ENCODE measurements at places on chromosomes 16 and 17.
A peak's percentile ranks its signal among the peaks of the same experiment; 100 is the strongest.

DNA sequence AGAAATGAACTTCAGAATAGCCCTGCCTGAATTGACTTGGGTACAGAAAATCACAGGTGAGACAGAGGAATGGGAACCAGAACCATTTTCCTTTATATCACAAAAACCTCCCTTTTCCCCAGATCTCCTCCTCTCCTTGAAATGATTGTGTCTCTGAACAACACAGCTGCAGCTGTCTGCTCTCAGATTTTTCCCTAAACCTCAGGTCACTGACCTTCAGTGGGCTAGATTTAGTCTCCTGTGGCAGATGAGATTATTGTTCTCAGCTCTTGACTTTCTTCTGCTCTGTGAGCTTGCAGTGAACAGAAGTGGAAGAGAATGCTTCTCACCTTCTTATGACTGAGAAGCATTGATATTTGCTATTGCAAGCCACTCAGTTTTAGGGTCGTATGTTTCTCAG is 92.3 kb upstream of the FAM20A start:
- no peak for DNase-seq

- DNase-seq: peak; percentile 24
These were observed 40.7 kb upstream of the ANKFY1 start for GRCh38 chr17:4304417-4305027.

DNA sequence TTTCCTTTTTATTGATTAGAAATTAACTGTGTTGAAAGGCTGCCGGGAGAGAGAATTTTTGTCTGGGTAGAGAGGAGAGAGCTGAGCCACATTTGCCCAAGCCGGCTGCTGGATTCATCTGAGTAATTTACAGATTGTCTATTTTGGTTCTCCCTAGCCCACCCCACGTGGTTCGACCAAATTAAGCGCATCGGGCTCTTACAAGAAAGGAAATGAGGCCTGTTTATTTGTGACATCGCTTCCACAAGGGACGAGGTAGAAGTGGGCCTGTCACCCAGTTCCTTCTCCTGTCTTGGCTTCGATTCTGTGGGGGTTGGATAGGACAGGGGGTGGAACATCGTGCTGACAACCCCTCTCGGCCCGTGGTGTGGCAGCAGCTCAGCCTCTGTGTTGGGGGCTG is 42.9 kb downstream of the SYT17 start:
- DNase-seq: no peak

GRCh38 chr16:11390573-11391495 is 45.6 kb downstream of the RMI2 start:
- no peak for DNase-seq

DNA sequence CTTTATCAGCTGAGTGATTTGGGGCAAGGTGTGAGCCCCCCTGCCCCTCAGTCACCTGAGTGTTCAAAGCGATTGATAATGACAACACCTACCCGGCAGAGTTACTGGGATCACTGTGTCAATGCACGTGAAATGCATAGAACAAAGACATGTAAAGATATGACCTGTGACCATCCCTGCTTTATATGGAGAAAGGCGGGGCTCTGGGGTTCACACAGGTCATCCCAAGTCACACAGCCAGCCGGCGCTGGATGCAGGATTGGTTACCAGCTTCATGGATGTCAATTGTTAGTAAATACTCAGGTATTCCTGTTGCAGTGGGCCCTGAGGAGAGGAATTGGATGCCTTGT is 64.4 kb downstream of the CRISPLD2 start:
- no peak for DNase-seq

- no peak for DNase-seq
These were observed 30.3 kb upstream of the LRRC37A start for GRCh38 chr17:46264456-46265198.

GRCh38 chr16:8173111-8173644 is 417.1 kb downstream of the TMEM114 start:
- peak; percentile 12 for DNase-seq

DNA sequence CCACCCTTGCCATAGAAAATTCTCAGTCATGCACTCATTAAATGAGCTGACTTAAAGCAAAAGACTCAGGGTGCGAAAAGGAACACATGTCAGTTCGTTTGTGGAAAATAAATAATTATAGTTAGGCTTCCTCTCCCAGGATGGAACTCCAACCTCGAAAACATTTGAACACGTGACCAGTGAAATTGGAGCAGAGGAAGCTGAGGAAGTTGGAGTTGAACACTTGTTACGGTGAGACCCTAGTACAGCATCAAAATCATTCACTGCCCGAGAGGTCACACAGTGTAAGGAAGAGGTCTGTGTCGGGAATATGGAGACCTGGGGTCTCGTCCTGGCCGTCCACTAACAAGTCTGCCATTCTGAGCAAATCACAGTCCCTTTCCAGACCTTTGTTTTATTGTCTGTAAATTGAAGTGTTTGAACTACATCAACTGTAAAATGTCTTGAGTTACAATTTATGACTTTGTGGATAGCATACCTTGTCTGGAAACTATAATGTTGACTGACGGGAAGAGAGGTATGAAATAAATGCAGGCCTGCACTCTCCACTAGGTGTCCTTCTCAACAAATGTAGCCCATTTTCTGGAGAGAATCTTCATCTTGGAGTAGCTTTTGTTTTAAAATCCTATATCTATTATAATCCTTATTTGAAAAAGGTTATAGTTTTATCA is 7.7 kb downstream of the PSMD7 start:
- no peak for DNase-seq

DNA sequence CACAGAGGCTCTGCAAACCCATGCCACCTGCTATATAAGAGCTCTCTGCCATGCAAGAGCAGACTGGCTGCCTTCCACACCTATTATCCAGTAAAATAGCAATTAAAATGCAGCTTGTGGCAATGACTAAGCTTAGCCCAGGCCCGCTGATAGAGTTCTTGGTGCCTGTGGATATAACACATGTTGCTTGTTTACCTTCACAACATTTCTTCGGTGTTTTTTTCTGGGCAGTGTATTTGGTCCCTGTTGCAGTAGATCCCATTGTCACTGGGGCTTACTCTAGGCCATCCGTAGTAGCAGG is 63.5 kb downstream of the SPECC1 start:
- no peak for DNase-seq

GRCh38 chr16:14198572-14198971 is 127.5 kb downstream of the MRTFB start:
- no peak for DNase-seq

DNA sequence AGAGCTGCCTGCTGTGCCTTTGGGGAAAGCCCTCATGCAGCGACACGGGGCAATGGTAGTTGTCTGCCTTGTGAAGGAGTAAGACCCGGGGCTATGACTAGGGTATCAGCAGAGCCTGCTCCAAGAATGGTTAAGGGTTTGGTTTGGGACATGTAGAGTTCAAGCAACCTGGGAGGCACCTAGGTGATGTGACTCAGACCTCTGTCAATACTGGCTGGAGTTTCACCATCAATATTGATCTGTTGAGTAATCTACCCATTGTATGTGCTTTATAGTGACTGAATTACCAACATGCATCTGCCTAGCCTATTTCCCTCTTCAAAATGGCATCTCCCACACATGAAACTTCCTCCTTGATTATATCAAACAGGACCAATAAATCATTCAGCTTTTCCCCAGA is 398.4 kb upstream of the HSBP1 start:
- no peak for DNase-seq

- DNase-seq: no peak
These were observed 29.1 kb downstream of the ENDOV start for GRCh38 chr17:80443916-80444643.

DNA sequence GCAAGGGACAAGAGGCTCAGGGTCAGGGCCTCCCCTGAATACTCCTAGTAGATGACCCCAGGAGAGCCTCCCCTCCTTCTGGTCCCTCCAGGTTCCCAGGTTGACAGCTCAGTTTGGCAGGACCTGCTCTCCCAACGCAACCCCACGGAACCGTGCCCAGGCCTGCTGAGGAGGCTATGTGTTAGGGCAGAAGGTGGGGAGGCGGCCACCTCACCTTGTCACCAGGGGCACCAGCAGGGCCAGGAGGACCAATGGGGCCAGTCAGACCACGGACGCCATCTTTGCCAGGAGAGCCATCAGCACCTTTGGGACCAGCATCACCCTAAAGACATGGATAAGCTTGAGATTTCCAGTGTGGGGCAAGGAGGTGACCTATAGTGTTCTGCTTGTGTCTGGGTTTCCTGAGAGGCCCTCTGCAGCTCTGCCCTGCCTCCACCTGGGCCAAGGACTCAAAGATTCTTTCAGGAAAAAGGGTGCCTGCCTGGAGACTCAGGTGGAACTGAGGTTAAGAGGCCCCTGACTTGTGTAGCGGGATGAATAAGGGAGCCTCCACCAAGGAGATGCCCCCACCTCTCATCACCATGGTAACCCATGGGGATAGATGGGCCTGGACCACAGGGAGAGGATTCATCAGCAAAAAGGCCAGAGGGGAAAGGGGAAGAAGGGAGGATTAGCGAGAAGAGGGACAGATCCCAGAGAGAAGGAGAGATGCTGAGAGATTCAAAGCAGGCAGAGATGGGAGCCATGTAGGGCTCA is 10.7 kb downstream of the COL1A1 start:
- no peak for DNase-seq

- no peak for DNase-seq
These were observed 3.8 kb upstream of the LIMD2 start for GRCh38 chr17:63703556-63704258.

DNA sequence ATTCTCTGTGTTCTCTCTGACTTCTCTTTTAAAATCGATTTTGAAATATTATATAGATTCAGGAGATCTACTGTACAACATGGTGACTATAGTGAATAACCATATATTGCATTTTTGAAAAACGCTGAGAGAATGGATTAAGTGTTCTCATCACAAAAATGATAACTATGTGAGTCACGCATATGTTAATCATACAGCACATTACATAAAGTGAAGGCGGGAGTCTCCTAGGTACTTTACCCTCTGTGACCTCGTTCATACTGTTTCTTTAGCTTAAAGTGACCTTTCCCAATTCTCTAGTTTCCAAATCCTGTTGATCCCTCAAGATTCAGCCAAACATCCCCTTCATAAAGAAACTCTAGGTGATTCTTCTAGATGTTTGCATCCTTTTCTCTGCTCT is 3.1 kb upstream of the KRTAP3-2 start:
- DNase-seq: no peak

DNA sequence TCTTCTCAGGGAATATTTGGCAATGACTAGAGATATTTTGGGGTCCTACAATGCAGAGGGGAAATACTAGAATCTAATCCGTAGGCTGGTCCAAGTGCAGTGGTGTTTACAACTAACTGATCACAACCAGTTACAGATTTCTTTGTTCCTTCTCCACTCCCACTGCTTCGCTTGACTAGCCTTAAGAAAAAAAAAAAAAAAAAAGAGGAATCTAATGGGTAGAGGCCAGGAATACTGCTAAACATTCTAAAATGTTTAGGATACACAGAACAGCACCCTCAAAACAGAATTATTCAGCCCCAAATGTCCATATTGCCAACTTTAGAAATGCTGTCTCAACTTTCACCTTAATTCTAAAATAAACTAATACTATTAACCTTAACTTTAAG is 49.0 kb upstream of the SKAP1 start:
- DNase-seq: no peak

DNA sequence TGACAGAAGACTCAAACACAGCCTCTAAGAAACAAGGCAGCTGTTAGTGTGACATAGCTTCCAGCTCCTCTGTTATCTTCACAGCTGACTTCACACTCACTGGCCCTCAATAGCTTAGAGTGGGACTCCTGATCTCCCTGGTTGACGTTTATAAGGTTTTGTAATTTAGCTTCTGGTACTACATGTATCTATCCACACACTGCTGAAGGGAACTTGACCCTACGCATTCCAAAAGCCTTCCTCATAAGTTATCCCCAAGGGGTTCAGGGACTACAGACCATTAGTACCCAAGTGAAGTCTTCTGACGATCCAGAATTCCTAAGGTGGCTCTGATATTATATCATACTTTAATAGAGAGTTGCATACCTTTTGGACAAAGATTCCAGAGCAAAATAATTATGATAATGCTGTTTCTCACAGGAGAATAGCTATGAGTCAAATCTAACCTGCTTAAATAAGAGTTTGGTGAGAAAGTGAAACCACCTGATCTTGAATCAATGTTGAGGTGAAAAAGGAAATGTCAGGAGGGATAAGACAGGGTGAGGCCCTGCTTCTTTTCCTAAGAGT is 14.5 kb downstream of the ACACA start:
- peak; percentile 45 for DNase-seq

DNA sequence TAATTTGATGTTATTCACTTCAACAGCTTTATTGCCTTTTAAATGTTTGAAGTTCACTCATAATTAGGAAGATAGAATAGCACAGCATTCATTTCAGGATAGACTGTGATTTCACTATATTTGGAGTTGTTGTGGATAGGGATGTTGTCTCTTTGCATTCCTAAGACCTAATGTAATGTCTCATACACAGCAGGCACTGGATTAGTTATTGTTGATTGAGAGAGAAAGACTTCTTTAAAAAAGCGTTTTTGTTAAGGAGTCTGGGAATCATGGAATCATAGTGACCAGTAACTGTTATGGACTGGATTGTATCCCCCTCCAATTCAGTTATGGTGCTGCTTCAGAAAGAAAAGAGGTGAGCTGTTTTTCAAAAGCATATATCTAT is 122.0 kb downstream of the USP22 start:
- no peak for DNase-seq

DNA sequence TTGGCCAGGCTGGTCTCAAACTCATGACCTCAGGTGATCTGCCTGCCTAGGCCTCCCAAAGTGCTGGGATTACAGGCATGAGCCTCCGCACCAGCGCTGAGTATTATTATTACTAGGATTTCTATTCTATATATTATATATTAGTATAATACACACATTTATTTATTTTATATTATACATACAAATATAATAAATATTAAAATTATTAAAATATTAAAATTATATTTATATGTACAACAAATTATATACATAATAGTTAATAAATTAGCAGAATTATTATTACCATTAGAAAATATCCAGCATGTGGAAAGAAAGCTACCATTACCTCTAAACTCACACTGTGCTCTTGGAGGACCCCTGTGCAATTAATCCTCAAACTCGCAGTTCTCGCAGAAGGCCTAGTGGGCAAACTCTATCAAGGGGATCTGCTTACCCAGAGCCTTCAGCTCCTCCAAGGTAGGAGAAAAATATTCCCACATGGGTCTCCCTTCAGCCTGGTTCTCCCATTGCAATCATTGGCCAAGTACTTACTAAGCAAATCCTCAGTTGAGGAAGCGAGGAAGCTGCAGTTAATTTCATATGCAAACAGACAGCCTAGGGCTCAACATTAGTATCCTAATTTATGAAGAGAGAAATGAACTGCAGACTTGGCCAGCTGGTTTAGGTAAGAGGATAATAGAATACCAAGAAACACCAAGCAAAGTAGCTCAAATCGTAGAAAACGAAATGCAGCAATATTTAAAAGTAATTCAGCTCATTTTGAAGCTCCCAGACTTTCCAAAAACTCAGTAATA is 241.4 kb upstream of the IRX5 start:
- no peak for DNase-seq

DNA sequence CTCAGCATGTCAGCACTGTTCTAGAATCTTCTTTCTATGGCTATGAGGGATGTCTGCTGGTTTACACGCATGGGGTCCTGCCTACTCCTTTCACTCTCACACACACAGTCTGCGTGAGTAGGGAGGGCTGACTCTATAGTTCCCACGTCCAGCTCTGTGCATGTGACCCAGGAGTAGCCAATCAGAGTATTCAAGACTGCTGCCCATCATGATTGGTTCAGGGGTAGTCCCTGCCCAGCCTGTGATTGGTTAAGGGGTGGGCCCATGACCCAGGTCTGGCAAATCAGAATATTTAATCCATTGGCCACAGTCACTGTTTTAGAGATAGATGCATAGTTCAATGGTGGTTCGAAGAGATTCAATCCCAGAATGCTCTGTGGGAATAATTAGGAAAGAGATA is 151.3 kb upstream of the IRX3 start:
- no peak for DNase-seq
